ENCODE measurements at places on chromosomes 3 and 15.

DNA sequence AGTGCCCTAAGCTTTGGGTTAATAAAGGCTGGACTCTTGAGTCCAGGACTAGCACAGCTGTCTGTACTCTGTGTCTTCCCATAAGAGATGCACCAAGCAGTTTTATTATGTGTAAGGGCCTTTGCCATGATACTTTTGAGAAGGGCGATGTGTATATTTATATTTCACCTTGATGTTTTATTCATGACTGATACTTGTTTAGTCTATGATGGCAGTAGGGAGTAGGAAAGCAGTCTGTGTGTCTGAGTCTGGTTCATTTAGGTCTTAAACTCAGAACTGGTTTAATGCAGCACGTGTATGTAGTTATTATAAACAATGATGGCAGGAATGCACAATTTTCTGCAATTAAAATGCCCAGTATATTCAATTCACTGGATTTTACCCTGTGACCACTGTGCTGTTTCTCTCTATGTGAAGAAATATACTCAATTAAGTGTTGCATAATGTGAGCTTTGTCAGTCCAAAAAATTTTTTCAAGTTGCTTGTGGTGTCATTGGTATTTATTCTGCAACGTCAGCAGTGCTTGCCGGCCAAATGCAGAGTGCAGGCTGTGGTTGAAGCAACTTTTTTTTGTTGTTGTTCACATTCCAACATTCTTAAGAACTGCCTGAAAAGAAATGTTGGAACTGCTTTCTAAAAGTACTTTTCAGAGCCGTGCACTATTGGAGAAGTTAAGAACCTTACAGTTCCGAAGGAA, 423.7 kb upstream of the SEMA6D start:
- DNase-seq, result no peak

DNA sequence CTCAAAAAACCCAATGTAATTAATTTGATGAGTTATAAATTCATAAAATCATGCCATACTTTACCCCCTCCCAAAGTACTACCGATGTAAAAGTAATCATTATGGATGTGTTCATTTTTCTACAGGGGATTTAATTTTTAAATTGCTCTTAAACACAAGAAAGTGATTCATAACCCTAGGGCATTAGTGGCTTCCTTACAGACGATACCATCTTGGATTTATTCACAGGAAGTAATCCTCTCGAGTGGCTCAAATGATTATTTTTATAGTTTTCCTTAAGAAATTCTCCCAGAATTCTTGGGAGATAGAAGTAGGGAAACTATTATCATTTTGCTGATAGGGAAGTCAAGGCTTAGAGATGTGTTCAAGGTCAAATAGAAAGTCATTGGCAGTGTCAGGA, 80.9 kb downstream of the PEX5L start:
- no peak for DNase-seq

- no peak for DNase-seq
These were observed 43.9 kb downstream of the ST3GAL6 start for GRCh38 chr3:98807011-98807410.

DNA sequence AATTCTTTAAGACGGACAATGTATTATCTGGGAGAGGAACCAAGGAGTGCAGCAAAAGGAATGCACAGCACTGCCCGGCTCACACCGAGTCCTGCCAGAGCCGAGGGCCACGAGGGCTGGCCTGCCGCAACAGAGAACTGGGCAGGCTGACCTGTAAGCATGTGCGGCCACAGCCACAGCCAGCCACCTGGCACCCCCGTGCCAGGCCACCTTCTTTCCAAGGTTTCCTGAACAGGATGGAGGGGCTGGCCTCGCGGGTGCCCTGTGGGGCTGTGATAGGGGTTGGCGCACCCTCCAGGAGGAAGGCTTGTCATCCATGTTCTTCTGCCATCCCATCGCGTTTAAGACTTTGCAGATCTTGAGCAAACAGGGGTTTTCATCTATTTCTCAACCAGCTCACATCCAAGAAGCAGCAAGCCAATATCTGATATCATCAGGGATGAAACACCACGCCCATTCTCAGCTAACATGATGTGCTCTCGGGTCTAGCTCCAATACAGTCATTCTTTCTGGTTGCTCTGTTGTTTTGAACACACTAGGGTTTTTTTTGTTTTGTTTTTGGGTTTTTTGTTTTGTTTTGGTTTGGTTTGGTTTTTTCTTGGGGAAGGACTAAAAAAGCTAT, 10.2 kb downstream of the CA12 start:
- no peak for DNase-seq

GRCh38 chr3:122803977-122804376, 9.1 kb downstream of the SLC49A4 start:
- no peak for DNase-seq

GRCh38 chr15:60407415-60407805, 9.6 kb upstream of the ANXA2 start:
- no peak for DNase-seq

- DNase-seq, result no peak
These were observed 8.2 kb downstream of the TMOD2 start for GRCh38 chr15:51759557-51760070.

DNA sequence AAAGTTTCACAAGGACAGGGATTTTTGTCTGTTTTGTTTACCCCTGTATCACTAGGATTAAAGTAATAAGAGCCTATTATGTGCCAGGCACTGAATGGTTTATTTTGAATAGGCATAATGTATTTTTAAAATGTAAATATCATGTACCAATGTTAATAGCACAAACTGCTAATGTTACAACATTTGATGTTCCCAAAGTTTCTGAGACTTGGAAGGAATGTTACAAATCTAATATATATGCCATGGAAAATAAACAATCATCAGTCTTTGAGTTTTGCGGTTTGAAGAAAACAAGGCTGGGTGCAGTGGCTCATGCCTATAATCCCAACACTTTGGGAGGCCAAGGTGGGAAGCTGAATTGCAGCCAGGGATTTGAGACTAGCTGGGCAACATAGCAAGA, 159.4 kb downstream of the CDIN1 start:
- no peak for DNase-seq

GRCh38 chr3:32413845-32414521, 22.3 kb downstream of the CMTM7 start:
- DNase-seq, result no peak

DNA sequence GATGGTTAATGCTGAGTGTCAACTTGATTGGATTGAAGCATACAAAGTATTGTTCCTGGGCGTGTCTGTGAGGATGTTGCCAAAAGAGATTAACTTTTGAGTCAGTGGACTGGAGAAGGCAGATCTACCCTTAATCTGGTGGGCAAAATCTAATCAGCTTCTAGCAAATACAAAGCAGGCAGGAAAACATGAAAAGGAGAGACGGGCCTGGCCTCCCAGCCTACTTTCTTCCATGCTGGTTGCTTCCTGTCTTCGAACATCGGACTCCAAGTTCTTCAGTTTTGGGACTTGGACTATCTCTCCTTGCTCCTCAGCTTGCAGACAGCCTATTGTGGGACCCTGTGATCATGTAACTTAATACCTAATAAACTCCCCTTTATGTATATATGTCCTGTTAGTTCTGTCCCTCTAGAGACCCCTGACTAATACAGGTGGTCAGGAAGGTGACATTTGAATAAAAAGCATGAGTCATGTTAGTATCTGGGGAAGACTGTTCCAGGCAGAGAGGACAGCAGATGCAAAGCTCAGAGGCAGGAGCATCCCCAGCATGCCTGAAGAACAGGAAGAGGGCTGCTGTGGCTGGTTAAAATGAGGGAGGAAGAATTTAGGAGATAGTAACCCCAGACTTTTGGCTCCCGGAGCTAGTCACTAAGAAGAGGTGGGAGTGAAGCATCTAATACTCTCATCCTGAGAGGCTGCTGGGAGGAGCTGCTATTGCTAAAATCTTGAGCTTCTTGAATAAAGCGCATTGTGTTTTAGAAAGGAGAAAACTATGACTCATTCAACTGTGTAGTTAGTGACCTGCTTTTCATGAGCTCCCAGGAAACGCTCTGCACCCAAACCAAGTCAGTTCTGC, 207.4 kb upstream of the HES1 start:
- no peak for DNase-seq

DNA sequence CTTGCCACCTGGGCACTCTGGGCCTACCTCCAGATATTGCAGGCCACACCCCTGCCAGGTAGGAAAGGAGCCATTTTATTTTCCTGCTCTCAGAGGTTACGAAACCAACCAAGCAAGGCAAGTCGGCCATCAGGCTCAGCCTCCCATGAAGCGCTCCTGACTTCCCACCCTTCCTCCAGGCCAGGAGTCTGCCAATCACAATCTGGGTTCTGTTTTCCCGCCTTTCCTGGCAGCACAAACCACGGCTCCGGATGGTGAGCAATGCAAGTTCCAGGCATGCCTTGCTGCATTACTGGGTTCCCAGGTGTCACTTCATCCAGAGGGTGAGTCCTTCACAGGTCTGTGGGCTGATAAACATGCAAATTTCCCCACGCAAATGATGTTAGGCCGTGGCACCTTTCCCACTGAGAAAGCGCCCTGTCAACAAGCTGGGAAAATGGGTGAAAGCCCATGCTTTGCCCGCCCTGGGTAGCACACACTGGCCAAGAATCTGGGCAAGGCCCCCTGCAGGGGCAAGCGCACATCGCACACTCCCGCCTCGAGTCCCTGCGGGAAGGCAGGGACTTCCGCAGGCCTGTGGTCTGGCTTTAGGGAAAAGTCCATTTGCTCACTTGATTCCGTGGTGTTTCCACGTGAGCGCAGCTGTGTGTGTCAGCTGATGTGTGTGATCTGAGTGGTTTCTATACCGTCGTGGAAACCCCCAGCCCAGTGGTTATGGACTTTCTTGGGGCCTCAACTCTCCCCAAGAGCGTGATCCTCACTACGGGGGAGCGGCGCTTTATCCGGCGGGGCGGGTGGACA, 61.6 kb upstream of the RYK start:
- no peak for DNase-seq

GRCh38 chr15:36757189-36757814, 177.9 kb downstream of the CDIN1 start:
- no peak for DNase-seq

GRCh38 chr3:70078778-70079177, 79.2 kb downstream of the SAMMSON start:
- DNase-seq, result no peak

GRCh38 chr3:121624147-121624899, 31.1 kb downstream of the FBXO40 start:
- no peak for DNase-seq

- DNase-seq, result no peak
These were observed 19.6 kb upstream of the NSMCE3 start for GRCh38 chr15:29289173-29289572.

- no peak for DNase-seq
These were observed 26.7 kb downstream of the PIAS1 start for GRCh38 chr15:68080783-68081182.

DNA sequence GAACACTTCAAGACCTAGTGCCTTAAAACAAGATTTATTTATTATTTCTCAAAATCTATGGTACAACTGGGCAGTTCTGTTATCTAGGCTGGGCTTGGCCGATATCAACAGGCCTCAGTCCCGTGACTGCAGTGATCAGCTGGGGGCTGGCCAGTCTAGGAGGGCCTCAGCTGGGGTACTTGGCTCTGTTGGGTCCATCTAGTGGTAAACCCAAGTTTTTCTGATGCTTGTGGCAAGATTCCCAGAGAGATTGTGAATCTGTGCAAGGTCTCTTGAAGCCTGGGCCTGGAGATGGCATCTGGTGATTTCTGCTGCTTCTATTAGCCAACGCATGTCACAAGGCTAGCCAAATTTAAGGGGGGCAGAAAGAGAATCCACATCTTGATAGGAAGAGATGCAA, 482.4 kb upstream of the SGO1 start:
- DNase-seq, result no peak

- DNase-seq, result no peak
These were observed 217.0 kb downstream of the PLOD2 start for GRCh38 chr3:145943952-145944351.

- DNase-seq, result no peak
These were observed 5.6 kb downstream of the GABRB3 start for GRCh38 chr15:26767169-26767670.

DNA sequence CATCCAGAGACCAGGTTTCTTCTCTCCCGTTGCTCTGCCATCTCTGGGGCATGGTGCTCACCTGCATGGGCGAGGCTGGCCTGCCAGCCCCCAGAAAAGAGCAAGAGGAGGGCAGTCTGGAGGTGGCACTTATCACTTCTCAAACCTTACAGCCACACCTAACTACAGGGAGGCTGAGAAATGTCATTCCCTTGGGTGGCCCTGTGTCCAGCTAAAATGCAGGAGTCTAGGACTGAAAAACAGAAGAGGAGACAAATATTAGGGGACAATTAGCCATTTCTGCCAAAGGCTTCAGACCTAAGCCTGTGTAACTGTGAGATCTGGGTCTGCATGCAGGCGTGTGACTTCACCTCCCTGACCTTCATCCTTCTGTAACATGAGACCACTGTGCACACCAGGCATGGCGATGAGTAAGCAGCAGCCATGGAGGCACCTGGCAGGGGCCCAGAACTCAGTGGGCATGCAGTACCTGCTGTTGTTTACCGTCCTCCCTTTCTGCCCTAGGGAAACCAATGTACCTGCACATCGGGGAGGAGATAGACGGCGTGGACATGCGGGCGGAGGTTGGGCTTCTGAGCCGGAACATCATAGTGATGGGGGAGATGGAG, 83.4 kb downstream of the MESD start:
- DNase-seq, result no peak

DNA sequence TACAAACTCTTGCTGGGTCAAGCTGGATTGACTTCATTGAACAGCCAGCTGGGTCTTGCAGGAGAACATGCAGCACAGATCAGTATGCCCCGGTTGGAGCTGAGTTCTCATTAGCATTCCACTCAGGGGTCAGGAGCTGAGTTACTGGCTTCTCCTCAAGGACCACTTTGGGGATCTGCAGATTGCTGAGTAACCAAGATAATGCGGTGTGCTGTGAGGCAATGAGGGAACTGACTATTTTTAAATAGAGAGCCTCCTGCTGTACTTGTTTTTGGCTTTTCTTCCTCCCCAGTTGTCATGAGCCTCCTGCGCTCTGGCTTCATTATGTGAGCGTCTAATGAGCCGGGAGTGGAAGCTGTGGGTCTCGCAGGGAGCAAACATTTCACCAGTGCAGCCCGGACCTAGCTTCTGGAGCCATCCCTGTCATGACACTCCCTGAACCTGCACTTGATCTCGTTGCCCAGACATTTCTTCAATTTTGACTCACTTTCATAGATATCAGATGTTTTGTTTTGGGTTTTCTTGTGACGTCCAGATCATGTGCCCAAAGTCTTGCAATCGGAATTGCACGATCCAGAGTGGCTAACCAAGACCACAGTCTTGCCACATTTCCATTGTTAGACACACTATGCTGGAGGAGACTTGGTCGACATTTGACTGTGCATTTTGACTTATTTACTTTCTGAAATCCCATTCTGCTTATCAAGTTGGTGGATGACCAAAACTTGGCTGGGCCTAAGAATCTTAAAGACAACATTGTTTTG, 327.2 kb downstream of the LRTM1 start:
- no peak for DNase-seq
